ENCODE measurements at places on chromosomes 6 and 20.

DNA sequence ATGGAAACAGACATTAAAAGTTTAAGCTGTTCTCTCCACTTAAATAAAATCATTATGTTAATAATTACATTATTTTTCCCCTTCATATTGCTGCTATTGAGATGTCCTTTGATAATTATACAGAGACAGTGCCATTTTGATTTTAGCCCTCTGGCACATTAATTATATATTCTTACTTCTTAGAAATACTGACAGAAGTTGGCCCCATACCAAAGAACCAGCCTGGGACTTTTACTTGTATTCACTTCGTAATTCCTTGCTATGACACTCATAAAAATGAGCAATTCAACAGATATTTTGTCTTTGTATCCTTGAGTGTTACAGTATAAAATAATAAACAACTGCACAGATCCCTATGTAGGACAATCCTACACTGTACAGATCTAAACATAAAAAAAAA is 743.7 kb downstream of the TBC1D32 start:
- no peak for DNase-seq

DNA sequence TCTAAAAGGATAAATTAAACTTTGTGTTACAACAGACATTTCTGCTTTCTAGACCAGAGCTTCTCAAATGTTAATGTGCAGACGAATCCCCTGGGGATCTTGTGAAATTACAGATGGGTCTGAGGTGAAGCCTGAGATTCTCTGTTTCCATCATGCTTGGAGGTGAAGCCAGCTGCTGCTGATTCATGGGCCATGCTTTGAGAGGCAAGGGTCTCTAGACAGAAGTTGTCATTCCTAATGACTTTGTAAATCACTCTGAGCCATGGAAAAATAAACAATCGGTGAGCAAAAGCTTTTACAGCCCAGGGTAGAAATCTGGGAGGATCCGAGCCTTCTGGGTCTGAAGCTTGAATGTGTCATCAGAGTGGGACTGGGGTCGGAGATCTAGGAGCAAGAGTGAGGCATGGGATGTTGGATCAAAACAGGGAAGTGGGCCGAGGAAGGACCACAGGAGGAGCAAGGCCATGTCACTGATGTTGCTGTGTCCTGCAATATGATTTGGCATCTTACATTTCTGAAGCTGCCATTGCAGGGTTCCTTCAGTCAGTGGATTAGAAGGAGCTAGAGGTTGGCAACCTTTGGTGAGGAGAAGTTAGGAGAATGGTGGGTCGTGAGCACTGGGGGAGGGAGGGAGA is 77.3 kb downstream of the TRMT11 start:
- no peak for DNase-seq

DNA sequence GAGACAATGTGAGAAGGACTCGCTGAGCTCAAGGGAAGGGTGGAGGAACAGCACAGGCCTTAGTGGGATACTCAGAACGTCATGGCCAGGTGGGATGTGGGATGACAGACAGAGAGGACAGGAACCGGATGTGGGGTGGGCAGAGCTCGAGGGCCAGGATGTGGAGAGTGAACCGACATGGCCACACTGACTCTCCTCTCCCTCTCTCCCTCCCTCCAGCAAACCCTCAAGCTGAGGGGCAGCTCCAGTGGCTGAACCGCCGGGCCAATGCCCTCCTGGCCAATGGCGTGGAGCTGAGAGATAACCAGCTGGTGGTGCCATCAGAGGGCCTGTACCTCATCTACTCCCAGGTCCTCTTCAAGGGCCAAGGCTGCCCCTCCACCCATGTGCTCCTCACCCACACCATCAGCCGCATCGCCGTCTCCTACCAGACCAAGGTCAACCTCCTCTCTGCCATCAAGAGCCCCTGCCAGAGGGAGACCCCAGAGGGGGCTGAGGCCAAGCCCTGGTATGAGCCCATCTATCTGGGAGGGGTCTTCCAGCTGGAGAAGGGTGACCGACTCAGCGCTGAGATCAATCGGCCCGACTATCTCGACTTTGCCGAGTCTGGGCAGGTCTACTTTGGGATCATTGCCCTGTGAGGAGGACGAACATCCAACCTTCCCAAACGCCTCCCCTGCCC is 1.7 kb downstream of the TNF start:
- DNase-seq: no peak

DNA sequence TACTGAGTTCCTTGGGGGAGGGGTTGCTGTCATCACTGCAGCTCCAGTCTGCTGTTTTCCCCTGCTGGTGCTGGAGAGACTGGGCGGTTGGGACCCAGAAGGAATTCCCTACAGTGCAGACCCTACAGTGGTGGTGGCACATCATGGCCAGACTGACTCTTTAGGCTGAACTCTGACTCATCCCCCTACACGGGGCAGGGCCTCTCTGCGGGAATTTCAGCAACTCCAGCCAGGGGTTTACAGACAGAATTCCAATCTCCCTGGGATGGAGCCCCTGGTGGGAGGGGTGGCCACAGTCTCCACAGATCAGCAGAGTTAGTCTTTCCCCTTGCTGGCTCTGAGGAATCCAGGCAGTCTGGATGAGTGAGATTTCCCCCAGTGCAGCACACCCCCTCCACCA is 46.9 kb upstream of the MAPK13 start:
- DNase-seq: no peak

DNA sequence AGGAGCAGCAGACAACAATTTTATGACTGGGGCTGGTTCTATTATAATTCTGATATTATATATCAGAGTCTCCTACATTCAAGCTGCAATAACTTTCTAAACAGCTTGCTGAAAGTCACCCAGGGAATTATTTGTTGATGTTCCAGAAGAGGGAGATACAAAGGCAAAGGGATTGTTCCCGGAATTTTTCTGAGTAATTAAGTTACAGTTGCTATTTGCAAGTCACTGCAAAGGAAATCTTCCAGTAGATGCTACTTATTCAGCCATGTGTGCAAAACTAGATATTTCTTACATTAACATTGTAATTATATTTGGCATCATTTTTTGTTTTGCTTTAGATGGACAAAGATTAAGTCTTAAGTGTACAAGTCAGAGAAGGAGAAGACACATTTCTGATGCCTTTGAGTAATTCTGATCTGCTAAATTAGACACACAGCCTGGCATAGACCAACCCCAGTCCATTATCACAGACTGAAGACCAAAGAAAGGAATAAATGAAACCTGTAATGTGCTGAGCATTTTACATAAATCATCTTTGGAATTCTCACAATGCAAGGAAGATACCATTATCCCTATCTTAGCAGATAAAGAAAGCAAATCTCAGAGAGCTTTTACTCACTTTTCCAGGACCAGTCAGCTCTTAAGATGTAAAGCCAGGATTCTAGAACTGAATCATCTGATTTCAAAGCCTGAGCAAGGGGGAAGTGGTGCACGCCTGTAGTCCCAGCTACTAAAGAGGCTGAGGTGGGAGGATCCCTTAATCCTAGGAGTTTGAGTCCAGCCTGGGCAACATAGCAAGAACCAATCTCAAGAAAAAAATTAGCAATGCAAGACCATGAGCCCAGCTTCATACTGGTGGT is 62.6 kb upstream of the AKAP12 start:
- no peak for DNase-seq

GRCh38 chr6:112038268-112038667 is 15.6 kb upstream of the CCN6 start:
- DNase-seq: no peak

DNA sequence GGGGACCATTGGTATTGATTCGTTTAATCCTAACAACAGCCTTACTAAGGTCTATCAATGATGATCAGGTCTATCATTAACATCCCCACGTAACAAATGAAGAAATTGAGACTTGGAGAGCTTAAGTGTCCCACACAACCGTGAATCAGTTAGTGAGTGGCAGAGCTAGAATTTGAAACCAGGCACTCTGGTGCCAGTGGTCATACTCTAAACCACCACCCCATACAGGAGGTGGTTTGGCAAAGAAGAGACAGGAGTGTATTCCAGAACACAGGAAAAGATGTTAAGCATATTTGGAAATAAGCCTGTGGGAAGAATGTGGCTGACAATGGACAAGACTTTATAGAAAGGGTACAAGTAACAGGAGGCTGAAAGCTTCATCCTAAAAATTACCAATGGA is 35.7 kb upstream of the MARCKS start:
- DNase-seq: no peak

DNA sequence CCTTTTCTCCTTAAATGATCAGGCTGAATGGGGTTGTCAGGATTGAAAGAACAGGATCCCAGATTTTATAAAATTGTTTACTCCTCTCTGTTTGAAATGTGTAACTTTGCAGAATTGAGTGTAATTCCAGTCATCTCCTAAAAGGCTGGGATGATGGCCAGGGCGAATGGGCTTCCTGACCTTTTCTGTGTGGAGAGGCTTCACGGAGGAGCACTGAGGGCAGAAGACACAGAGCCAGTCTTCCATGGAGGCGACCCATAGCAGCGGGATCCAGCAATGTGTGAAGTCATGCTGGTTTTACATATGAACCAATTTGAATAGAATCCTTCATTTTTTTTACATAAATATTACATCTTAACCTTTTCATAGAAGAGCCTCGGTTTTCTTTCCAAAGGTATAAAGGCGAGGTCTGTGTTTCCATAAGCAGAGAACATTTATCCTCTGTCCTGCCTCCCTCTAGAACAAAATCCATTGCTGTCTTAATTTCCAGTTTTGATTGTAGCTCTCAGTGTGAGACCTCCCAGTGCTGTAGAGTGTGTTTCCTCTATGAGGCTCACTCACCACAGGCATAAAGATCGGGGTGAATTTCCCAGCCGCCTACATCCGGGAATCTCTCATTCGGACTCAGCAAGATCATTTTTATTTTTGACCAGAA is 369.7 kb upstream of the FLRT3 start:
- no peak for DNase-seq

DNA sequence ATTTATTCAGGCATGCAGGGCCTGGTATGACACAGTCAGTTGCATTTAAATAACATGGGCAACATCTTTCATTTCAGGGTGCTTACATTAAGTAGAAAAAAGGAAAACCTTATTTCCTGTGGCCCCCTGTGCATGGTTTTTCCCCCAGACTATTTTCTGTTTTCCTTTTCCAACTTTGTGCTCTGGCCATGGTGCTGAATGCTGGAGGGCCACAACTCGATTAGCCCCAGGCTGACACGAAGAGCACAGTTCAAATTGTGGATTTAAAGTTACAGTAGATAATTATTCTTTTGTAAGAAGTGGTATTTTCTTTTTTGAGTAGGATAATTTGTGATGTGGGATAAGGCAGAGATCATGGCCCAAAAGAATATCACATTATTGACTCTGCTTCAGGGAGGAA is 332.0 kb downstream of the HAO1 start:
- no peak for DNase-seq

- no peak for DNase-seq
Measured at GRCh38 chr20:5171790-5172164, 45.0 kb downstream of the CDS2 start.

- DNase-seq: no peak
Measured at GRCh38 chr6:149129371-149130077, 188.0 kb upstream of the TAB2 start.

GRCh38 chr6:8829296-8829695 is 394.0 kb upstream of the SLC35B3 start:
- DNase-seq: peak; percentile 69

GRCh38 chr6:69416776-69417175 is 380.0 kb downstream of the LMBRD1 start:
- no peak for DNase-seq

DNA sequence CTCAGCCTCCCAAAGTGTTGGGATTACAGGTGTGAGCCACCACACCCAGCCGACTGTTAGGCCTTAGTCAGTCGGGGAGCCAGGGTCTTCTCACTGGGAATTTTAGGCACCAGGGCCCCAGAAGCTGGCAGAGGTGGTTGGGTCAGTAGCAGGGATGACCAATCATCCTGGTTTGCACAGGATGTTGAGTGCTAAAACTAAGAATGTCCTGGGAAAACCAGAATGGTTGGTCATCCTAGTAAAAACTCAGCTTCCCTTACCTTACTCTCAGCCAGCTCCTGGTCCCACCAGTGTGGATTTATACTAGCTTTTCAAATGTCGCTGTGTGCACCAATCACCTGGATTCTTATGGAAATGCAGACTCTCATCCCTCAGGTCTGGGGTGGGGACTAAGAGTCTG is 31.8 kb downstream of the KCNG1 start:
- DNase-seq: no peak

DNA sequence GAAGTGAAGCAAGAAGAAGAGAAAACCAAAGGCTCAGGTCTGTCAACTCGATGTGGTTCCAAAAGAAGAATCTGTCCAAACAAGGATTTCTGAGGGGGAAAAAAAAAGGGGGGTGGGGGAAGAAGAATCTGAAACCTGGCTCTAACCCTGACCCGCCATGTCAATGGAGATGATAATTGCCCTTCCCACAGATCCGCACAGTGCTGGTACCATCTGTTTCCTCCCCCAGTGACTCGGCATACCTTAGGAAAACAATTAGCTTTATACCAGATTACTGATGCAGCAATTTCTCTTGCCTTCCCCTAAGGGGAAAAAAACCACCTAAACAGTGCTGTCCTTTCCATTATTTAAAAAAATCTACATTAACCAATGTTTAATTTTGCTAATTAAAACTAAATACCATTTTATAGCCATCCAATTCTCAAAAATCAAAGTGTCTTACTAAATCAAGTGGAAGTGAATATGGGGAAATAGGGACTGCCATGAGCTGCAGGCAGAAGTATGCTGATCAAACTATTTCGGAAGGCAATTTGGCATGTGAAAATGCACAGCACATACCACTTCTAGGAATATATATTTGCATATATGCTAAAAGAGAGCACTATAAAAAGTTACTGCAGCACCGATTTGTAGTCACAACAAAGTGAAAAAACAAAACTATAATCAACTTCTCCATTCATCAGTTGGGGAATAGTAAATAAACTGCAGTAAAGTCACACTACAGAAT is 46.8 kb downstream of the MAP7 start:
- DNase-seq: no peak

GRCh38 chr6:90894285-90895130 is 307.6 kb upstream of the MAP3K7 start:
- no peak for DNase-seq

GRCh38 chr20:37640600-37641561 is 52.9 kb upstream of the CTNNBL1 start:
- no peak for DNase-seq

- no peak for DNase-seq
Measured at GRCh38 chr20:63366390-63367365, 5.5 kb upstream of the CHRNA4 start.

- DNase-seq: no peak
Measured at GRCh38 chr20:19620446-19620845, 137.6 kb upstream of the RIN2 start.

DNA sequence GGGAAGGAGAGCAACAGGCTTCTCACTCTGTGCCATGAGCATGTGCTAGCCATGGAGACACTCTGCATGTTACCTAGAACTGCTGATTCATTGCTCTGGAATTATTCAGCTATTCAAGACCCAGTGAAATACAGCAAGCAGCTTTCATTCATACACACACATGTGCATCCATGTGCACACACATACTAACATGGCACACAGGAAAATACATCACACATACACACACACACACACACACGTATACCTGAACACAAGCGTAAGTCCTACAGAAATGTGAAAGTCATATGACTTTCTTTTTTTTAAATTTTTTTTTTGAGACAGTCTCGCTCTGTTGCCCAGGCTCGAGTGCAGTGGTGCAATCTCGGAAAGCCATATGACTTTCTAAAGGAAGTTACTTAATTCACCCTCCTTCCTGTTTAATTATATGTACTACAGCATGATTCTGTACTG is 108.2 kb upstream of the NFATC2 start:
- DNase-seq: peak; percentile 68

Data from foreskin melanocyte (primary cell).